CD4-positive, alpha-beta T cell treated with Interferon alpha-2 for 1 hour (primary cell): ENCODE measurements at places on chromosomes 7 and 10.
A peak's percentile ranks its signal among the peaks of the same experiment; 100 is the strongest.

DNA sequence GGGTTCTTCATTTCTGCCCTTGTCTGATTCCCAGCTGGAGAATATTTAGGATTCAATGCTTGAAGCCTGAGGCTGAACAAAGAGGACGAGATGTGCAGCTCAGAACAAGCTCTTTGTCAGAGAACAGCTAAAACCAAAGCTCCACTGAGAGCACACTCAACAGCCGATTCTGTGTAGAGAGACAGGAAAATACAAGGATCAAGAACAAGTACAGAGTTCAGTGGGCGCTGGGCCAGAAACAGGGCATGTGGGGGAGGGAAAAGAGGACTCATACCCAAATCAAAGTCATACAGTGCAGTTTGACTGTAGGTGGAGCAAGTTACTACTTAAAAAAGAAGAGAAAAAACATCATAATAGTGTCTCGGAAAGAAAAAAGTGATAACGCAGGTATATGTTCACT lies at the start of gene AGMO:
Gene AGMO (minus strand): TSS at position 181 of the 400 bp plus-strand sequence.
- no peak for DNase-seq

DNA sequence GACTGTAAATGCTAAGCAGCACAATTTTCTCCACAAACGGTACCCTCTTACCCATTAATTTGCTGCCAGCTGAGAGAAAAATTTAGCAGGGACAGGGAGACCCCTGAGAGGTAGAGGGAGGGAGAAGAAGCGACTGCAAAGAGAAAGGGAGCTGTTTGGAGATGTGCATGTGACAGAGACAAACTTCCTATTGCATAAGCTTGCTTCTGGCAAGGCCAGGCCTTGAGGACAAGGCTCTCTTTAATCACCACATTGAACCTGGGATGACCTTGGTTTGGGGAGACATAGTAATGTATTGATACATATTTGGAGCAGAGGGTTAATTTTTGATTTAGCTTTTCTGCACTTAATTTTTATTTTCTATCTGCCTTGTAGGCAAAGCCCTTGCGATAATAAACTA lies 31.1 kb upstream of the HIBADH start:
- no peak for DNase-seq

DNA sequence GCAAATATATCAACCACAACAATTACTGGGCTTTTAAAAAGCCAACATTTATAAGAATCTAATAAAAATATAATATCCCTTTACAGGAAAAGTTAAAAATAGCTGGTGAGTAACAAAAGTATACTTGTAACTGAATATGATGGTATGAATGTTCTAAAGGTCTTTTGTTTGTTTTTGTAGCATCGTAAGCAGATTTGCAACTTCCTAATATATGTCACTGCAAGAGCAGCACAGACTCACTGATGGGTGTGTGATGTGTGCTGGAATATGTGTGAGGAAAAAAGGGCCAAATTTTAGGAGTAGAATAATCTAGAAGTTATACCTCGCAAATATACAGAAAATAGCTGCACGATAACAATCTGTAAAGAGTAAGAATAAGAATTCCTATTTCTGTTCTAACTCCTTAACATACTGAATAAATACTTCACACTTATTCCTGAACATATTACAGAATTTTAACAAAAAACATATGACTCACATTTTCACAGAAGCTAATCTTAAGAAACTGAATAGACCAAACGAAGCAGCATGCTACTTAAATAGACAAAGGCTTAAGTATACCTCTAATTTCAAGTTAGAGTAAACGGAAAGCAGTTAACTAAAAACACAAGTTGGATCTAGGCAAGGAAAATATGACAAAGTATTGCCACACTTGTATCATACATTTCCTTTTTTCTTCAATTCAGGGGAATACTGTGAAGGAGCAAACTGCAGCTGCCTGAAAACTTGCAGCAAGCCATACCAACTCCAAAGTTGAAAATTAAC lies 9.6 kb downstream of the ETV1 start:
- DNase-seq, result no peak

DNA sequence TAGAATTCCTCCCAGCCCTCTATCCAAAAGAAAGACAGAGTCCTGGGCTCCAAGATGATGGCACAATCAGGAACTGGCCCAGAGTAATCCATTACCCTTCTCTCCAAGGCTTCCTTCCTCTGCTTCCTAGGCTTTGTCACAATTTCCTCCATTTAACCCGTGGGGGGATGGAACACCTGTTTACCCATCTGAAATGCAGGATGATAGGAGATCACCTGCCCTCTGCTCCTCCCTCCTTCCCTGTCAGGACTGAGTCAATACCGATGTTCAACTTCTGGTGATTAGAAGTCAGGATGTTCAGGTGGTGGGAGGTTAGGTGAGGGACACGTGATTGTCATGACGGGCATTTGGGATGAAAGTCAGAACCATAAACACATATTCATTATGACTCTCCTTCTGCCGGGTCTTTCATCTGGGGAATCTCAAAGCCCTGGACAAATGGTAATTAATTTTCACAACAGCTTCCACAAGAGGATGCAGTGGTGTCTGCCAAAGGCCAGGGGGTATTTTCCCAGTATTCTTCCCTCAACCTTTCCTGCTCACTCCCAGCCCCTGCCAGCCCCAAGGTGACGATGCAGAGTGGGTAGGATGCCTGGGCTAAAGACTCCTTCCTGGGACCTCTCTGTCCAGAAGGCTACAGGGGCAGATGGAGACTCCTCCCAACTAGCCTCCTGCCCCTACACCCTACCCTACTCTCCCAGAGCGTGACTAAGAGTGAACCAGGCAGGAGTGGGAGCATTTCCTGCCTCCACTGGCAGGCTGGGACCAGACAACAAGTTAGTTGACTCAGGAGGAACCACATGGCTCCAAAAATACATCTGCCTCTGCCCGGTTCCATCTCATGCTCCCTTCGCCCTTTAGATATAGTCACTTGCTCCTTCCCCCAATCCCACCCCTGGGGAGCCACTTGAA lies 27.9 kb downstream of the DUSP5 start:
- DNase-seq, result no peak

GRCh38 chr7:74183653-74184450 lies 9.7 kb downstream of the EIF4H start:
- peak; percentile 40 for DNase-seq

DNA sequence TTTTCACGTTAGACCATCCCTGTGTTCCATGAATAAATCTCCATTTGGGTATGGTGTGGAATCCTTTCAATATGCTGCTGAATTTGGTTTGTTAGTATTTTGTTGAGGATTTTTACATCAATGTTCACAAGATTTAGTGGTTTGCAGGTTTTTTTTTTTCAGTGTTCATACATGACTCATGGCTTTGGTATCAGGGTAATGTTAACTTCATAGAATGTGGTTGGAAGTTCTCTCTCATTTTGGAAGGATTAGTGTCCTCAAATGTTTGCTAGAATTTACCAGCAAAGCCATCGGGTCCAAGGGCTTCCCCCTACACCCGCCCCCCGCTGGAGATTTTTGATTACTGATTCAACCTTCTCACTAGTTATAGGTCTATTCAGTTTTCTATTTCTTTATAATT lies 398.0 kb downstream of the NXPH1 start:
- DNase-seq, result no peak

GRCh38 chr7:101453617-101454016 lies 90.9 kb downstream of the COL26A1 start:
- DNase-seq, result no peak

GRCh38 chr7:2017914-2018568 lies 214.7 kb downstream of the MAD1L1 start:
- DNase-seq, result no peak

DNA sequence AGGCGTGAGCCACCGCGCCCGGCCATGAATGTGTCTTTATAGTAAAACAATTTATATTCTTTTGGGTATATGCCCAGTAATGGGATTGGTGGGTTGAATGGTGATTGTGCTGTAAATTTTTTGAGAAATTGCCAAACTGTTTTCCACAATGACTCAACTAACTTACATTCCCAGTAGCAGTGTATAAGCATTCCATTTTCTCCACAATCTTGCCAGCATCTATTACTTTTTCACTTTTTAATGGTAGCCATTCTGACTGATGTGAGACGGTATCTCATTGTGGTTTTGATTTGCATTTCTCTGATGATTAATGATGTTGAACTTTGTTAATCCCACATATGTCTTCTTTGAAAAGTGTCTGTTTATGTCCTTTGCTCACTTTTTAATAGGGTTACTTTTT lies 1187.9 kb downstream of the XPNPEP1 start:
- DNase-seq, result no peak

DNA sequence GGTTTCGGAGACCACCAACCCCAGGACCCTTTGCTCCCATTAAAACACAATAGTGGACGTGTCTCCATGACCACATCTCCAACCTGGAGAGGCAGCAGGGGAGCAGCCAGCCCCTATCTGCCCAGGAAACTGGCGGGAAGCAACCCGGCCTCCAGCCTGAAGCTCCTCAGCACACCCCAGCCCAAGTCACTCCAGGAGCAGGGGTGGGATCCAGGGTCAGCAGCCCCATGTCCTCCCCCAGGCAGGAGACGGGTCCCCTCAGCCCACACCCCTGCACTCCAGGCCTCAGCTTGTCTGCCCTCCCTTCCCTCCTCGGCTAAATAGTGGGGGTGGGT lies 601 bp downstream of the ADAM8 start:
- no peak for DNase-seq

GRCh38 chr10:125127110-125127509 lies 33.3 kb downstream of the CTBP2 start:
- no peak for DNase-seq

- DNase-seq, result no peak
These were observed 27.5 kb downstream of the MAD1L1 start for GRCh38 chr7:2205036-2205780.

DNA sequence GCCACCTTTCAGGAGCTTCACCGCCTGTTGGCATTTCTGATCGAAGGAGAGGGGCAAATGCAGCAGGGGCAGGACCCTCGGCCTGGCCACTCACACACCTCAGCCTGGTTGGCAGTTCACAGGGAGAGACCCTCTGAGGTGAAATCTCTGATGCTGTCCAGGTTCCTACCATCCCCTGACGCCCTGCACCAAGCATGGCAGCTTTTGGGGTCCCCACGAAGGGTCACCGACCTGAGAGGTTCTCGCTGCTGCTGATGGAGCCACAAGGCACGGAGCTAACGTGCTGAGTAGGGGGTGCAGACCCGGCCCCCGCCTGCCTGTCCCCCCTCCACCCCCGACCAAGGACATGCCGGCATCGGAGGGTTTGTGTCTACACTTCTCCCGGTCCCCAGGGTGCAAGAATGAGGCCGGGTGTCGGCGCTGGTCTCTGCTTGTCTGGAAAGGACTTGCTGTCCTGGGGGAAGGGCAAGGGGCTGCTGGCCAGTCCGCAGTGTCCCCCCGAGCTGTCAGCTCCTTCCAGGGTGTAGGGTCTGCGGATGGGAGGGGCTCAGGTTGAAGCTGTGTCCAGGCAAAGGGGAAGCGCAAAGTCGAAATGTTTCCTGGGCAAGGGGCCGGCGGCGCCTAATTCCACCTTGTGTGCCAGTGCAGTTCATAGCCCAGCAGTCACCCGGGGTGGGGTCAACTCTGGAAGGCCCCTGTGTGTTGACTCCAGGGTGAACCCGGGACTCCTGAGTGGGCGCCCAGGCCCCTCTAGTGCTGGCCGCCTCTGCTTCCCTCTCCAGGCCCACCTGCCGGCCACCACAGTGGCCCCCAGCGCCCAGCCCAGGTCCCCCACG lies 132.6 kb downstream of the DNAJB6 start:
- DNase-seq, result no peak

- DNase-seq, result peak; percentile 25
These were observed 909 bp upstream of the CC2D2B start for GRCh38 chr10:95906677-95907455.

GRCh38 chr7:77619314-77619713 lies 76.9 kb upstream of the RSBN1L start:
- DNase-seq, result no peak

GRCh38 chr7:42981601-42982000 lies 49.4 kb downstream of the MRPL32 start:
- DNase-seq, result no peak

DNA sequence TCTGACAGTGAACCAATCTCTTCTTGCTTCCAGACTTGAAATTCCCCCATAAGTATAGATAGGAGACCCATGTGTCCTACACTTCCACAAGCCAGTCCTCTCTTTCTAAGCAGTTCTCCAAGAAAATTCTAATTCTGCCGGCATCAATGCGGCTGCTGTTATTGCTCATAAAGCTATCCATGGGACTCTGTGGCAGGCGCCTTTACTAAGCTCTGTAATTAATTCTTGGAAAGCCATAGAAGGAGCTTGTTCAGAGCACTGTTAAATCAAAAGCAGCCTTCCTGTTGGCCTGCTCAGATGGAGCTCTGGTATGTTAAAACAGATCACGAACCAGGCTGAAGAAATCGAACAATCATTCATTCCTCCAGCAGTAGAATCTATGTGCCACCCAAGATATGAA lies 244.3 kb upstream of the NFE2L3 start:
- no peak for DNase-seq

GRCh38 chr7:43535031-43535451 lies 47.9 kb upstream of the STK17A start:
- DNase-seq, result no peak

DNA sequence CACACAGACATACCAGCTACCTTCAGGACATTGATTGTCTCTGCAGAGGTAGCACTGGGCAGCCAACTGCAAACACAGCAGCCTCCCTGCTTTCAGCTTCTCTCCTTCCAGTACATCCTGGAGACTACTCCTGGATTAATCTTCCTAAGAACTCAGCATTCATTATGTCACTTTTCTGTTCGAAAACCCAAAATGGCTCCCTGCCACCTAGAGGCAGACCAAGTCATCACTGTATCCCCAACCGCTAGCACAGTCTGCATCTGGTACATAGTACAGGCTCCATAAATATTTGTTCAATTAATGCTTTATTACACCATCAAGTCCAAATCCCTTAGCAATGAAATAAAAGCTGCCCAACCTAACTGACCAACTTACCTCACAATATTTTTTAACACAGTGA lies 5.0 kb upstream of the SEC31B start:
- no peak for DNase-seq

- no peak for DNase-seq
These were observed 45.7 kb downstream of the HIBADH start for GRCh38 chr7:27616914-27617548.

DNA sequence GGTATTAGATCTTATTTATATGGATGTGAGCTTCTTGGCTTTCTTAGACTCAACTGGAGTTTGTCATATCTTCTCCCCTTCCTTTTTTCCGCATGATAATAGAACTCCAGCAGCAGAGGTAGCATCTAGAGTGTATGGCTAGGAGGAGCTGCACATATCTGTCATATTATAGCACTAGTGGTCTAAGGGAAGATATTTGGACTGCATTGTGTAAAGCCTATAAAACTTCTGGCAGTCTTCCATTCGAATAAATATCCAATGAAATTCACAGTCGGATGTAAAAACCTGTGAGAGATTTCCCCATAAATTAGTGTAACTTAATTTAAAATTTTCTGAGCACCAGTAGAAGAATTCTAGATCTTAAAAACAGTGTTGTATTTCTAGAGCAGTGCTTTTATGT lies 123.9 kb downstream of the PRKG1 start:
- DNase-seq, result no peak

- DNase-seq, result no peak
These were observed 9.5 kb upstream of the AUTS2 start for GRCh38 chr7:69588773-69589172.
